Activated CD4-positive, CD25-positive, alpha-beta regulatory T cell (primary cell): ENCODE measurements at places on chromosomes 16 and 17.

- DNase-seq, result no peak
These were observed 15.0 kb downstream of the CENPX start for GRCh38 chr17:82007495-82008257.

DNA sequence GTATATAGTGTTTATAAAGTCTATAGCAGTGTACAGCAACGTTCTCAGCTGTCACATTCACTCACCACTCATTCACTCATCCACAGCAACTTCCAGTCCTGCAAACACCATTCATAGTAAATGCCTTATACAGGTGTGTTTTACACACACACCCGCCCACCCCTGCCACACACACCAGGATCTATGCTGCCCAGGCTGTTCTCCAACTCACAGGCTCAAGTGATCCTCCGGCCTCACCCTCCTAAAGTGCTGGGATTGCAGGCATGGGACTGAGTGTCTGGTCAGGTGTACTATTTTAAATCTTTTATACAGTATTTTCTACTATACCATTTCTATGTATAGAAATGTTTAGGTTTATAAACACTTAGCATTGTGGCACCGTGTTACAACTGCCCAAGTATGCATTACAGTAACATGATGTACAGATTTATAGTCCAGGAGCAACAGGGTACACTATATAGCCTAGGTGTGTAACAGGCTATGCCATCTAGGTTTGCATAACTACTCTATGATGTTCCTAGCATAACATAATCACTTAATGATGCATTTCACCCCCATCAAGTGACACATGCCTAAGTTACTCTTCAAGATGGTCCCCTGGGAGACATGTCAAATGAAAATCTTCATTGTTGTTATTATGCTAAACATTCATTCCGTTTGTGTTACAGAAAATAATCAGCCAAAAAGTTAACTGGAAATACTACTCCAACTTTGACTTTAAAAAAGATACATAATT lies 42.5 kb downstream of the CREBBP start:
- no peak for DNase-seq

DNA sequence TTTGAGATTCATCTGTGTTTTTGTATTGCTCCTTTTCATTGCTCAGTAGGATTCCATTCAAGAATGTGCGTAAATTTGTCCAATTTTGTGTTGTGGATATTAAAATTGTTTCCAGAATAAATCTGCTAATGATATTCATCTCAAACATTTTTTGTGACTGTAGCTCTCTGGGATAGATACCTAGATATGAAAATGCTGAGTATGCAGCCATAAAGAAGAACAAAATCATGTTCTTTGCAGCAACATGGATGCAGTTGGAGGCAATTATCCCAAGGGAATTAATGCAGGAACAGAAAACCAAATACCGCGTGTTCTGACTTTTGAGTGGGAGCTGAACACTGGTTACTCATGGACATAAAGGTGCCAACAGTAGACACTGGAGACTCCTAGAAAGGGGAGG lies 40.2 kb upstream of the ATF7IP2 start:
- DNase-seq, result no peak

DNA sequence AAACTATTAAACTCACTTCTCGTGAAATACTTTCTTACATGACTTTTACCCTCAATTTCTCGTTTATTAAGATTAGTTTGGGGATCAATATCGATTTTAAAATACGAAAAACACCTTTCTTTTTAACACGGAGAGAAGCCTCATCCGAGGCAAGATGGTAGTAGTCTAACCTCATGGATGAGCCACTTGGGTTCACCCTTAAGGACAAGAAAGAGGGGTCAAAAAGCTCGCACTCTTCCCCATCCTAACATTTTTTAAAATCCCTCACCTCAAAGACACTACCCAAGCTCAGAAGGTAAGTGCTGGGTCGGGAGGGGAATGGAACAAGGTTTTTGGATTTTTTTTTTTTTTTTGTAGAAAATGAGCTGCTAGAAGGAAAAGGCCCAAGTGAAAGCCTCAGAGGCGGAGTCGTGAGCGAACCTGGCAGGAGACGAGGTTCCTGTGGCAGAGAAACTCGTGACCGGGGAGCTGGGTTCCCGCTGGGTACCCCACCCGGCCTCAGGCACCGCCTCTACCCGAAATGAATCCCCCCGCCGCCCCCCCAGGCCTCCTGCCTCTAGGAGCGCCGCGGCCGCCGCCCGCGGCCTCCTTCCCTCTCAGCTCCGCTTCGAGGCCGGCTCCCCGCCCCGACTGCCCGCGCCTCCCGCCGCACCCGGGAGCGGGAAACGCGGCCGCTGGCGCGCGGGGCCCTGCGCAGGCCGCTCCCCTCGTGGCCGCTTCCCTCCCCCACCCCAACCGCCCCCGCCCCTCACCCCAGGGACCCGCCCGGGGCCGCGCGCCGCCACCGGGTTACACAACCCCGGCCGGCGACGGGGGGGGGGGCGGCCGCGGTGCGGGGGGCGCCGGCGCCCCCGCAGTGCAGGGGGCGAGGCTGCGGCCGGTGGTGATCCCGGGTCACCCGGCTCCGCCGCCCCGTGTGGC lies 1.6 kb downstream of the NUFIP2 start:
- peak; percentile 15 for DNase-seq

DNA sequence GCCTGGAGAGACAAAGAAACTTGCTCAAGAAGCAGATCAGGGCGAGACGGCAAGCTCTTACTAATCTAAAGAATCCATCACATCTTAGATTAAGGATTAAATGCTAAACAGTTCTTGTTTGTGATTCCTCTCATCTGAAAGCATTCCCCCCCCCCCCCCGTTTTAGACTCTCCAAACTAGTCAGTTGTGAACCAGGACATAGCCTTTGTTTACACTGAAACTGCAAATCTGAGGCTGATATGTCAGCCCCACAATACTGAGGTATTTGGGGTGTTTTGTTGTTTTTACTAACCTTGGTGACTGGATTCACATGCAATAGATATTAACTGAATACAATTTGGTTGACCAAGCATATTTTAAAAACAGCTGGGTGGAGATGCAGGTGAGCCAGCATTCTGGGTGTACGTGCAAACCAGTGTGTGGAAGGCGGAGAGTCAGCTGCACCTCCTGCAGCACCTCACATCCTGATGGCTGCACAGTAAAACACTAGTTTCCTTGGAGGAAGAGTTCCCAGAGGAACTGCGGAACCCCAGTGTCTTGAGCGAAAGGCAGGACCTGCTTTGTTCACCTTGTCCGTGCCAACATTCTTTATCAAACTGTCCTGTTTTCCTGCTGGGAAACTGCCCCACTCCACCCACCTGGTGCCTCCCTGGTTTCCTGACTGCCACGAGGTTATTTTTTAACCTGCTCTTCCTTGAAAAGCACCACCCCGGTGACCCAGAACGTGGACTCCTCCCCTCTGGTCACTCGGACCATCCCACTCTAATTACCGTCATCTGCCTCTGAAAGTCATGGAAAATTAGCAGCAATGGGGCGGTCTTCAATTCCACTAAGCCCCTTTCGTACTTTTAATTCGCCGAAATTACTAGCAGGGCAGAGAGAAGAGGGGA lies 1.2 kb upstream of the YPEL2 start:
- DNase-seq, result no peak
